Adrenal gland (tissue), 19 donors: ENCODE measurements at places on chromosomes 6 and 20. TPM values are rescaled to one million over a fixed set of nuclear protein-coding genes. Genes with fewer than 3 reads are reported as not detected.

DNA sequence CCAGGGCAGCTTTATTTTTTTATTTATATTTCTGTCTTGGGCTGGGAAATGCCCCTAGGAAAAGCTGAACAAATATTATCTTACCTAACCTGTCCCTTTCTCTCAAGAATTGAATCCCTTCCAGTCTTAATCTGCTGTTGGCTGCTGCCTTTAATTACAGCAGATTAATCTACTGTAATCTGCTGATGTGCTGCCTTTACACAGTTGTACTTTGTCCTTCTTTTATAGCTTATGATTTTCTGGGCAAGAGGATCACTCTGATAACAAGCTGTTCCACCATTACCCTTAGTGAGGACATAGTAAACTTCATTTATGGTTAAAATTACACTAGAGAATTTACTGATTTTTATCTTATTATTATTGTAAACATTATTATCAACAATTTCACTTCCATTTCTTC, 234.5 kb upstream of the MAN1A1 start:
- DNase-seq: no peak

Gene BTNL2
- not detected for total RNA-seq

Gene PRND
- not detected for total RNA-seq

- DNase-seq: no peak
Measured at GRCh38 chr6:23637296-23637695, 488.7 kb upstream of the NRSN1 start.

GRCh38 chr20:3616250-3616649, 46.9 kb downstream of the GFRA4 start:
- no peak for DNase-seq

- DNase-seq: no peak
Measured at GRCh38 chr6:158571826-158572652, 12.1 kb downstream of the TMEM181 start.

DNA sequence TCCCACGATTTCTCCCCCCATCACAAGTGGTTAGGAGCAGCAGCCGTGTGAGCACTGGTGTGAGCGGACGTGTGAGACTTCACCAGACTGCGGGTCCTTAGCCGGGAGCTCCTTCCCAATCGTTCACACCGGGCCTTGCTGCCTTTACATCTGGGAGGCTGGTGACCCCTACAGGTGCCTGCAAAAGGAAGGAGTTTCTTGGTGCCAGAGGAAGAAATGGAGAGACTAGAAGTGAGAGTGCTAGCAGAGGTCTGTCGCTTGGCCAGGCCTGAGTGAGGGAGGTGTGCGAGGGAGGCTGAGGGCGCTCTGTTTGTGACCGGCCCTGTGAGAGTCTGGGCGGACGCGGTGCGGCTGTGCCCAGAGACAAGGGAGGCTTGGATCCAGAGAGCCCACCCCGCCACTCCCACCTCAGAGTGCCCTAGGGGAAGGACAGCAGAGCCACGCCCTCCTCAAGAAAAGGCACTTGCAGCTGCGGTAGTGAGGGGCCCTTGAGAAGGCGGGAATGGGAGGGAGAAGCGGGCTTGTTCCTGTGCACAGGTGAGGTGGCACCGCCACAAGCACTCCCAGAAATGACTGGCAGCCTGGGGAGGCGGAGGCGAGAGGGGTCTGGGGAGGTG, 10.0 kb upstream of the ARMC2 start:
- no peak for DNase-seq

GRCh38 chr6:52696418-52696817, 25.5 kb downstream of the TMEM14A start:
- no peak for DNase-seq

- no peak for DNase-seq
Measured at GRCh38 chr6:123150076-123150475, 154.0 kb downstream of the CLVS2 start.

DNA sequence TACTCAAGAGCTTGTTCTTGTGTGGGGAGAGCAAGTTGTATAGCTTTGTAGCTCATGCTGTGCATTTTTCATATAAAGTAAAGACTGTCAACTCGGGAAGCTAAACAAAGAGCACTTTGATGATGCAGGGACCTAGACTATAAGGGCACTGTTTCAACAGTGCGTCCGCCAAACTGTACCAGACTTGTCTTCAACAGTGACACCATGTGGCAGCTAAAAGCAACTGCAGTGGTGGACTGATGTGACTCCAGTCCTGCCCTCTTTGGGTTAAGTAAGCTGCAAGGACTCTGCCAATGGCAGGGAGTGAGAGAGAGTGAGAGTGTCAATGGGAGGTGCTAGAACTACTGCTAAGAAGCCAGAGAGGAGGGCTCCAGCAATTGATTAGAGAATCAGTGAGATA, 48.1 kb upstream of the MC3R start:
- DNase-seq: no peak

Gene ORC3
- 38.0 TPM for total RNA-seq

DNA sequence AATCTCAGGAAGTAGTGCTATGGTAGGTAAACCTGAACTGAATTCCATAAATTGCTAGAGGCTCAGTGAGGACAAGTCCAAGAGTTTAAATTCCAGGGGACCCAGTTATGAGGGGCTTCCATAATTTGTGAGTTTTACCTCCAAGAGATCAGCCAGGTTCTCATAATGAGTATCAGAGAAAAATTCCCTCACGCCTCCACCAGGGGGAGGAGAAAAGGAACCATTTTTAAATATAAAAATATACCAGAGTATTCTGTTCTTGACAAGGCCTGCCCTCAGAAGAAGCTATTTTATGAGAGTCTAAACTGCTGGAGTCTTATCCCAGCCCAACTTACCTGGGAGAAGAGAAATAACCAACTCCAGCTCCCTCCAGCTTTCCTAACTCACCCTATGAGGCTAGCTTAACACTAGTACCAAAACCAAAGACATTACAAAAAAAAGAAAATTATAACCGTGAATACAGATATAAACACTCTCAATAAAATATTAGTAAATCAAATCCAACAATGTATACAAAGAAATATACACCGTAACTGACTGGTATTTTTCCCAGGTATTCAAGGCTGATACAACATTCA, 158.7 kb downstream of the TFAP2A start:
- DNase-seq: no peak

DNA sequence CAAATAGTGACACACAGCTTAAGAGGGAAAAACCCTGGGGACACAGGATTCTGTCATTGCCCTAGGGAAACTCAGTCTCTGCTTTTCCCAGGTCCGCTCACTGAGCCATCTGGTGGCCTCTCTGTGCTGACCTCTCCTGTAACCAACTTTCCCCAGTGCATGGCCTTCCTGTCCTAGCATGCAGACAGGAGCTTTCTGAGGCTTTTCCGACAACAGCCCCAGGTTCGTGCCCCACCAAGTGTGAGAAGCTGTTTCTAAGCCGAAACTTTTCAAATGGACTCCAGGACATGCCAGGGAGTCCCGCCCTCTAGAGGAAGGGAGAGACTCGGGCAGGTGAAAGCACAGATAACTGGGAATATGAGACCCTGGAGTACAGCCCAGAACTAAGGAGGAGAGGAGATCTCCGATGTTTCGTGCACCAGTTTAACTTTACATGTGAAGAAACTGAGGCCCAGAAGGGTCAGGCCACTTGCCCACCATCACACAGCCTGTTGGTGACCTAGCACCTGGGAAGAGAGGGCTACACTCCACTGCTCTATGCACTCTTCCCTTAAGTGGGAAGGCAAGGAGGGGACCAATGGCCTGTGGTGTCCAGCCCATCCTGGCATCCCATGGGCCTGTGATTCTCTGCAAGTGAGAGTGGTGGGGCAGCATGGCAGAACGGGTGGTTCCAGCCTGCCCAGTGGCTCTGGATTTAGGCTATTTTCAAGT, 46.2 kb downstream of the RPP40 start:
- DNase-seq: no peak

DNA sequence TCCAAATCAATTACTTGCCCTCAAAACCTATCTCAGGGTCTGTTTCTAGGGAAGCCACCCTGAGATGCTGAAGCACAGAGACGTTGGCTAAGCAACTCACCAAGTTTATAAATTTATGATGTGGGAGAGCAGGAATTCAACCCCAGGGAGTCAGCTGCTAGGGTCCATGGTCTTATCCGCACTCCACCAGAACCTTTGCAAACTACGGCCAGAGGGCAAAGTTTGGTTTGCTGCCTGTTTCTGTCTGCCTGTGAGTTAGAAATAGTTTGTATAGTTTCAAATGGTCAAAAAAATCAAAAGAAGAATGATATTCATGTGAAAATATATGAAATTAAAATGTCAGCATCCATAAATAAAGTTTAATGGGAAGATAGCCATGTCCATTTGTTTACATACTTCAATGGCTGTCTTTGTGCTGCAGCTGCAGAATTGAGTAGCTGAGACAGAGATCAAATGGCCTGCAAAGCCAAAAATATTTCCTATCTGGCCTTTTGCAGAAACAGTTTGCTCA, 83.7 kb upstream of the ZFP64 start:
- no peak for DNase-seq

Gene TCF15
- 1.1 TPM for total RNA-seq

Gene CCND3
- 116 TPM for total RNA-seq

GRCh38 chr6:3743541-3743940, 8.0 kb downstream of the PXDC1 start:
- no peak for DNase-seq

- DNase-seq: no peak
Measured at GRCh38 chr6:137830511-137830911, 36.5 kb upstream of the TNFAIP3 start.

GRCh38 chr6:134398453-134398852, 80.5 kb upstream of the SGK1 start:
- DNase-seq: no peak

DNA sequence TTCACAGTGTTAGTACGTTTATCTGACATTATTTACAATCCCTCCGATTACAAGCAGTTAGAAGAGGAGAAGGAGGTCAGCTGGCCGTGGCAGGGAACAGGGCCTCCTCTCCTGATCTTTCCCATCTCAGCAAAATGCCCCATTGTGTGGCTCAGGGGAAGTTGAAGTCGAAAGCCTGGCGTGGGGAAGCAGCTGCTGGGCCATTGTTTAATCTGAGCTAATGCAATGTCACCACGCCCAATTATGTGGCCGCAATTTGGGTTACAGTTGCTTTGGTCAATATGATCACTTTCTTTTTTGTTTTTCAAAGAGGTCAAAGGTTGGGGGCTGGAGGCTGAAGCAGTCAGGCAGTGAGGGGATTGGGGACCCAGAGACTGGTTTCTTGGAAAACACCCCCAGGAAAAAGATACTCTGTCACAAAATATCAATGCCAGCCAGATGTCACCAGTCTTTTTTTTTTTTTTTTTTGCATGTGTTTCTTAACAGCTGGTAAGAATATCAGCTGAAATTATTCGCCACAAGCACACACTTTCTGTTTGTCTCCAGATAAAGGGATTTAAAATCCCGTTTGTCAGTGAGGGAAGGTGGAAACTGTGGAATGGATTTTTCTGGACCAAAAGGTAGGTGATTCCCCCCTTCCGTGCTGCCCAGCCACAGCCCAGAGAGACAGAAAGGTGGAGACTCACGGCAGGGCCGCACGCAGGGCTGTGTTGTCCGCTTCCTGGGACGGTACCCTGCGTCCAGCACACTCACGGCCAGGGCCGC, 24.6 kb downstream of the DLL1 start:
- DNase-seq: no peak

Gene TMEM74B
- 0.72 TPM for total RNA-seq

DNA sequence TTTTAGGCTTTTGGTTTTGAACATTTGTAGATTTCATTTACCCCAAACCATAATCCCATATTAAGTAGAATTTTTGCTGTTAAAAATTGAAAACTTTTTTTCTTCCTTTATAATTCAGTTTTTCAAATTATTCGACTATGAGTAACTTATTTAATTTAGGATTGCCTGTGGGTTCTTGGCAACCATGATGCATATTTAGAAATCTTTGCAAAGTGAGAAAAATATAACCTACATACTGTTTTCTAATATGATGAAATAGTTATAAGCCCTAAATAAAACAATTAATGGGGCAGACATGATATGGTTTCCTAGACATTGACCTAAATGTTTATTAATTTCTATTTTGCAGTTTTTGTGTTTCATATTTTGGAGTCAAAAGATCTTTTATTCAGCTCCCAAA, 23.6 kb downstream of the NEDD9 start:
- no peak for DNase-seq

- DNase-seq: no peak
Measured at GRCh38 chr20:58084966-58085365, 143.5 kb downstream of the ANKRD60 start.

Gene PNLDC1
- not detected for total RNA-seq

DNA sequence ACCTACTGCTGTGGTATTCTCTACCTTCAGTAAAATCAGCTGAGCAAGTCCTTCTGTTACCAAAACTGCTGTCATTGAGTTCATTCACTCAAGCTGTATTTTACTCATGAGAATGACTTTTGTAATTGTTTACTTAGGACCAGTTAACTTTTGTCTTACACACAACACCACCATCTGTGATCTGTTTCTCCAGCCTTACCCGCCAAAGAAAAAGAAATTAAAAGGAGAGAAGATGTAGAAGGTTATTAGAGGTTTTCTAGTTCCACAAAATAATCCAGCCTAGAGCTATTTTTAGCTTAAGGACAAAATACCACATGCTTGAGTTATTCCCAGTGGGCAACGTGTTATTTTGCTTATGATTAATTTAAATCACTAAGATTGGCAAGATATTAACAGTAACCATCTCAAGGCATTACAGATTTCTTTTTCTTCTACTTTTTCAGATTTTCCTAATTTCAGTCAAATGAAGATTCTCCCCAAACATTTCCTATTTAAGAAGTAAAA, 38.2 kb downstream of the FAM8A1 start:
- no peak for DNase-seq

GRCh38 chr6:142087950-142088857, 44.5 kb upstream of the GJE1 start:
- no peak for DNase-seq

- no peak for DNase-seq
Measured at GRCh38 chr6:139091826-139092225, 43.1 kb upstream of the HECA start.

DNA sequence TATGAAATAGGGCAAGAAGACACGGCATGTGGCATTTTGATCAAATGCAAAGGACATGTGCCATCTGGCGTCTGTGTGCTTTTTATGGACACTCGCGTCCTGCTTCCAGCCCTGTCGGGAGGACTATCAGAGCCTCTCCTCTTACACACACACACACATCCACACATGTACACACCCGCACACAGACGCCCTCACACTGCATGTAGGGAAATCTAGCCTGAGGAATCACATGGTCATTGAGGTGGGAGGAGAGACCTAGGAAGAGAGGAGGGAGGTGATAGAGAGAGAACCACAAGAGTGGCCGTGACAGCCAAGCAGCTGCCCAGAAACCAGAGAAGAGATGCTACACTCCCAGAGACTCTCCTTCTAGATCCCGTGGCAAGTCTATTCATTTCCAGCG, 105.9 kb upstream of the CDYL start:
- no peak for DNase-seq

Gene WFDC10B
- total RNA-seq: not detected

- DNase-seq: no peak
Measured at GRCh38 chr20:38260378-38261053, at the start of gene KIAA1755. KIAA1755 (minus strand) TSS chr20:38260735; CDS start chr20:38260500, 235 bp downstream.

DNA sequence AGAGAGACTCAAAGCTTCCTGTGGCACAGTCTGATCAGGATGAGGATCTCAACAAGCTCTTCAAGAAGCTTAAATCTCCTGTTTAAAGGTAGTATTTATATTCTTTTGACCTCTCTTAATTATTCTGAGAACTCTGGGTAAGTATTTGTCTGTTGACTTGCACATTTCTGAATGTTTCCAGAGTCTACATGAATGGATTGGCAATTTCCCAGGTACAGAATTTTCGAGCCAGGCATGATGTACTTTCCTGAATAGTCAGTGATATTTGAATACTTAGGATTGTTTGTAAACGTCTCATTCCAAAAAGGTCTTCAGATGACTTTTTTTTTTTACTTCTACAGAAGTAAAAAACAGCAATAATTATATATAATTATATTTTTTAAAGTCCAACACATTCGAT, 293.4 kb downstream of the TBC1D32 start:
- DNase-seq: no peak

Gene PAK1IP1
- total RNA-seq: 9.2 TPM

- DNase-seq: no peak
Measured at GRCh38 chr6:125066964-125067363, 86.6 kb upstream of the TPD52L1 start.
